Thoracic aorta (tissue), 2 donors: ENCODE measurements at places on chromosomes 1 and 21. TPM values are rescaled to one million over a fixed set of nuclear protein-coding genes. Genes with fewer than 3 reads are reported as not detected.
A peak's percentile ranks its signal among the peaks of the same experiment; 100 is the strongest.

Gene SEMA6C
- total RNA-seq: 6.8 TPM

Gene RNF207
- total RNA-seq: 30.5 TPM

Gene CD1E
- not detected for total RNA-seq

Gene GNG4
- total RNA-seq: not detected

- no peak overlapping the region for H3K27ac ChIP-seq
- H3K4me3 ChIP-seq: no peak overlapping the region
- no peaks in the 10 kb centered on the region for H3K4me1 ChIP-seq
- no peaks in the 10 kb centered on the region for H3K27me3 ChIP-seq
- no peak for DNase-seq
Measured at GRCh38 chr21:24369746-24370145, 1237.5 kb downstream of the MRPL39 start.

GRCh38 chr1:83034851-83035250, 964.1 kb downstream of the TTLL7 start:
- H3K36me3 ChIP-seq: no peaks in the 10 kb centered on the region
- no peak overlapping the region for H3K27ac ChIP-seq
- no peaks in the 10 kb centered on the region for H3K27me3 ChIP-seq
- H3K4me3 ChIP-seq: no peak overlapping the region
- DNase-seq: no peak

- no peaks in the 10 kb centered on the region for H3K27me3 ChIP-seq
- H3K27ac ChIP-seq: no peak overlapping the region
- no peak for DNase-seq
Measured at GRCh38 chr1:2523191-2523890, 3.1 kb downstream of the PANK4 start.

DNA sequence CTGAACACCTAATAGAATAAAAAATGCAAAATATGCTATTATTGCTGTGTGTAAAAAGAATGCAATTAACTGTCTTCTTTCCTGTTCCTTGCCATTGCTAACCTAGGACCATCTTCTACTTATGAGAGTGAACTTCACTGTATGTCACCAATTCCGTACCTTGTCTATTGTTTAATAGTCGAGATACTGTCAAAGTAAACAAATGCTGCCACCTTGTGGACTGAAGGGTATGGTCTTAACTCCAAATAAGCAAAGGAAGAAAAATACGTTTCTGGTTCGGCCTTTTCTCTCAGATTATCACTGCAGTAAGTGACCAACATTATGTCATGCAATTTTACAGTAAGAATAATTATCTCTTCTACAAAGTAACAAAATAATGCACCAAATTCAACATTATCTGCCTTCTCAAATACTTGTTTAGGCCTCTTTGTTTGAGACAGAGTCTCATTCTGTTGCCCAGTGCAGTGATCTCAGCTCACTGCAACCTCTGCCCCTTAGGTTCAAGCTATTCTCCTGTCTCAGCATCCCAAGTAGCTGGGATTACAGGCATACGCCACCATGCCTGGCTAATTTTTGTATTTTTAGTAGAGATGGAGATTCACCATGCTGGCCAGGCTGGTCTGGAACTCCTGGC, 133.4 kb downstream of the COP1 start:
- no peaks in the 10 kb centered on the region for H3K27me3 ChIP-seq
- H3K27ac ChIP-seq: no peak overlapping the region
- H3K36me3 ChIP-seq: no peaks in the 10 kb centered on the region
- H3K4me1 ChIP-seq: peaks cover 9% of the 10 kb centered on the region

- H3K4me1 ChIP-seq: no peaks in the 10 kb centered on the region
- no peaks in the 10 kb centered on the region for H3K36me3 ChIP-seq
- H3K4me3 ChIP-seq: no peak overlapping the region
Measured at GRCh38 chr1:216778737-216779136, 55.5 kb upstream of the ESRRG start.

DNA sequence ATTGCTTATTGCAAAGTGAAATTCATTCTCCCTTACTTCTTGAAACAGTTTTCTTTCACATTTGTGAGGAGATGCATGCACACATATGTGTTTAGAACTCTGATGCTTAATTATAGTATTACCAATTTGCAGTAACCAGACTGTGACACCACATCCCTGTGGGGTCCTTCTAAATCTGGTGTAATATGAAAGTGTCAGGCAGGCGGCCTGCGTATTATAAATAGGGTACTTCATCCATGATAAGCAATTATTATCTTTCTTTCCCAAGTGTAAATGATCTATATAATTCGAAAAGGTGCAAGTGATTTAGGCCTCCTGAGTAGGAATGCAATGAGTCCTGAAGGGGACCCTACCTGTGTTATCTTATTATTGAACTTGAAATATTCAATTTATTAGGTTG, 876 bp downstream of the EFCAB7 start:
- no peak overlapping the region for H3K27ac ChIP-seq
- H3K4me1 ChIP-seq: peaks cover 3% of the 10 kb centered on the region
- DNase-seq: no peak
- H3K36me3 ChIP-seq: no peaks in the 10 kb centered on the region
- peak overlapping the region; percentile 85 for H3K4me3 ChIP-seq

DNA sequence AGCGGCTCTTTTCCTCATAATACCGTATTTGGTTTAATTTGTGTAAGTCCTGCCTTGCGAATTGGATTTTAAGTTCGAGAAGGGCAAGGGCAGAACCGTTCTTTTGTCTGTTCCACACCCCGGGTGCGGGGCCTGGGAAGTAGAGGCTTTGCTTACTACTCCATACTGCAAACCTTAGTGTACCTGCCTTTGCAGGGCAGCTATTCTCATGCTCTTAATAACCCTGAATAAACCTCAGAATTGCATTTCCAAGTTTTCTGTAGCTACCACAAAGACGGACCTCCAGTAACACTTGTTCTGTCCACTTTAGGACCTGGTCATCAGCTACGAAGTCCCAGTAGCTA, 657 bp upstream of the HNRNPU start:
- no peak for DNase-seq
- peaks cover 31% of the 10 kb centered on the region for H3K4me1 ChIP-seq
- H3K36me3 ChIP-seq: peaks cover 4% of the 10 kb centered on the region
- no peaks in the 10 kb centered on the region for H3K27me3 ChIP-seq
- H3K4me3 ChIP-seq: peak overlapping the region; percentile 99

DNA sequence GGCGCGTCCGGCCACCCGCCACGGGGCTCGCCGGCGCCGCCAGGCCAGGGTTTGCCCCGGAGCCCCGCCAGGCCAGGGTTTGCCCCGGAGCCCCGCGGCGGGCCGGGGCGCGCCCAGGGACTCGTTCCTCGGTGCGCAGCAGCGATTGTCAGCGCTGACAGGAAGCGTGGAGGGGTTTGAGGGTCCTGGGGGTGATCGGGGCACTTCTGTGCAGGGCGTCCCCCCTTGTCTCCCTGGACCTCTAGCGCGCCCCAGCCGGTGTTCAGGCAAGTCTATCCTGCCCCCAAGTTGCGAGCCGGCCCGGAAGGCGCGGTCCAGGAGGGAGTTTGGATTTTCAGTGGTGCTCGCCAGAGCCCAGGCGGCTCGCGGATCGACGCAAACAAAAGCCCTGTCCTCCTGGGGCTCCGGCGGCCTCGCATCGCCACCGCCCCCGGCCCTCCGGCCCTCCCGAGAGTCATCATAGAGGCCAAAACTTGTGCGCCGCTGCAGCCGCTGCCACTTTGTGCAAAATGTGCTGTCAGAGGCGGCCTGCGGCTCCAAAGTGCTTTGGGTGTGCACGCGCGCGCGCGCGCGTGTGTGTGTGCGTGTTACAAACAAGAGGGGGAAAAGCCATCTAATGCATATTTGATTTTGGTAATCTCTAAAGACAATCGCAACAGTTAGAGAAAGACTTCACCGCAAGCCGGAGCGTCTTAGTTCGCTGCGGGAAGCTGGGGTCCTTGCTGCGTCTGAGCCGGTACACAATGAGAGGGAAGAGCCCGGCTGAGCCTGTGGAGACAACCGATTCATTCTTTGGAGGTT, 1.0 kb downstream of the ROR1 start:
- DNase-seq: no peak
- H3K4me3 ChIP-seq: peak overlapping the region; percentile 78
- no peaks in the 10 kb centered on the region for H3K27me3 ChIP-seq
- peak overlapping the region; percentile 87 for H3K27ac ChIP-seq
- H3K36me3 ChIP-seq: no peaks in the 10 kb centered on the region

- H3K27ac ChIP-seq: peak overlapping the region; percentile 92
- no peaks in the 10 kb centered on the region for H3K36me3 ChIP-seq
- peaks cover 73% of the 10 kb centered on the region for H3K4me1 ChIP-seq
- H3K27me3 ChIP-seq: no peaks in the 10 kb centered on the region
Measured at GRCh38 chr1:36203554-36204346, 20.5 kb upstream of the THRAP3 start.

DNA sequence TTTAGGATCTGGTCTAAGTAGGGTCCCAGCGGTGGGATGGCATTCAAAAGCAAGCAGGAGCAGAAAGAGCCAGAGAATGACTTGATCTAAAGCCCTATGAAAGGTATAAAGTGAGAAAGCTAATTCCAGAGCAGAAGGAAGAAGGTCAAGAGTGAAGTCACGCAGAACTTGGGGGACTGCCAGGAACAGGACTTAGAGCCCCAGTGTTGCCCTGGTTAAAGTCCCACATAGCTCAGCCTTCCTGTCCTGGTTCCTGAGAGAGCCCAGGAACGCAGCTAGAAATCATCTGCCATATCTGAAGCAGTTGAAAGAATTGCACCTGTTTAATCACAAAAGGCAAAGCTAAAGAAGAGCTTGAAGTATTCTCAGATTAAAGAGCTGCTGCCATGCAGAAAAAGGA, 160.6 kb upstream of the ATP1B1 start:
- H3K27me3 ChIP-seq: no peaks in the 10 kb centered on the region
- no peaks in the 10 kb centered on the region for H3K36me3 ChIP-seq
- H3K4me1 ChIP-seq: peaks cover 9% of the 10 kb centered on the region
- H3K4me3 ChIP-seq: no peak overlapping the region
- peak overlapping the region; percentile 69 for H3K27ac ChIP-seq

GRCh38 chr1:7052701-7053100, 267.4 kb downstream of the CAMTA1 start:
- H3K36me3 ChIP-seq: no peaks in the 10 kb centered on the region
- DNase-seq: no peak
- H3K4me3 ChIP-seq: no peak overlapping the region
- H3K4me1 ChIP-seq: no peaks in the 10 kb centered on the region

GRCh38 chr1:229167318-229167717, 103.6 kb upstream of the RAB4A start:
- no peaks in the 10 kb centered on the region for H3K4me1 ChIP-seq
- no peak overlapping the region for H3K27ac ChIP-seq
- H3K36me3 ChIP-seq: no peaks in the 10 kb centered on the region
- no peak for DNase-seq
- no peaks in the 10 kb centered on the region for H3K27me3 ChIP-seq

GRCh38 chr21:35469498-35469897, 420.4 kb upstream of the RUNX1 start:
- no peak overlapping the region for H3K4me3 ChIP-seq
- H3K4me1 ChIP-seq: no peaks in the 10 kb centered on the region
- H3K36me3 ChIP-seq: no peaks in the 10 kb centered on the region

DNA sequence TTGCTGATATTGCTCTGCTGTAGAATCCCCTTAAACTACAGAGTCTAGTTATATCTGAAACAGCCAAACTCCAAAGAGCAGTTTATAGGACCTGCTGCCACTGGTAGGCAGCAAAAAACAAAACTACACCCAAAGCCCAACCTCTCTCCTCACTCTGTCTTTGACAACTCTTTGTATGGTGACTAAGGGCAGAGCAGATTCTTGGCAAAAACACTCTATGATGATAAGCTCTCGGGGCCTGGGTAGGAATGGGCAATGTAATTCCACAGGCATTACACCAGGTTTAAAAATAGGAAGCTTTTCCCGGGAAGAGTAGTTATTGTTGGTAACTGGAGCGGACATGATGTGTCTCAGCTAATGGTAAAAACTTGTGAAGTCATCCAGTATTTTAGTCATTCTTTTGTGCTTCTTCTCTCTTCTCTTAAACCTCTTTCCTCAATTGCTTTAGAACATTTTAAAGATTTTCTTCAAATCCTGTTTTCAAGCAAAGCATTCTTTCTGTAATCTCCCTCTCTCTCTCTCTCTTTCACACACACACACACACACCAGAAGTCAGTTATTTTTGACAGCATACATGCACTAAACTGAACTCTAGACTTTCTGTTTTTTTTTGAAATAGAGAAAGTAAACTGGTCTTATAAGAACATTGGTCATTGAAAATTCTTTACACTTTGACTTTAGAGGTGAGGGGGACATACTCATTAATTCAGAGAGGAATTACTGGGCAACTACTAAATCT, 193.5 kb downstream of the PAPPA2 start:
- H3K36me3 ChIP-seq: no peaks in the 10 kb centered on the region
- peak overlapping the region; percentile 18 for H3K4me3 ChIP-seq
- peak; percentile 37 for DNase-seq
- peak overlapping the region; percentile 96 for H3K27ac ChIP-seq

DNA sequence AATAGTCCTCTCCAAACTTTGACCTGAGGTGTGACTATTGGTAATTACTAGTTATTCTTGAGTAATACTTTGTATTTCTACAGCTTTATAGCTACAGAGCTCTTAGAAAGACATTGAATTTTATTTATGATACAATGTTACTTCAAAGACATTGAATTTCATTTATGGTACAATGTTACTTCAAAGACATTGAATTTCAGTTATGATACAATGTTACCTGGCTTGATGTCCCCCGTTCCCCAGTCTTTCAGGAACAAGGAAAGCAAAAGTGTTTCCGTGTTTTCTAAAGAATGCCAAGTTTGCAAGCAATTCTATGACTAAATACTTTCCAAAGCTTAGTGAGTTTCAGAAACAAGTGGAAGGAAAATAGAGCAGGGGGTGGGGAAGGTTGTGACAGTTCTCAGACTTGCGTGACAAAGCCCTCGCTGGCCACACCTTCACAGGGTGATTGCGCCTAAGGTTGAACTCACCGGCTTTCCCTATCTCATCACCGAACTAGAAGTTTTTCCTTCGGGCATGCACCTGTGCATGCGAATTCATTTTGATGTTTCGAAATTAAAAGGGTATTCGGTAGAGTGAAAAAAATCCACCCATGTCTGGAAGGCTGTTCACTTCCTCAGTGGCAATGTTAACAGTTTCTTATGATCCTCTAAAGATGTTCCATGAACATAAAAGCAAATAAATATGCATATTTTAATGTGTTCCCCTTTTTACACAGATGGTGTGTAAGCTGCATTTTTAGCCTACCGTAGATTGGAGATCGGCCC, 909 bp upstream of the PAXBP1 start:
- H3K4me3 ChIP-seq: peak overlapping the region; percentile 82
- peak overlapping the region; percentile 60 for H3K27ac ChIP-seq
- H3K4me1 ChIP-seq: peaks cover 39% of the 10 kb centered on the region
- no peaks in the 10 kb centered on the region for H3K27me3 ChIP-seq
- no peak for DNase-seq
